ENCODE measurements at places on chromosomes 2 and 18.
A peak's percentile ranks its signal among the peaks of the same experiment; 100 is the strongest.

DNA sequence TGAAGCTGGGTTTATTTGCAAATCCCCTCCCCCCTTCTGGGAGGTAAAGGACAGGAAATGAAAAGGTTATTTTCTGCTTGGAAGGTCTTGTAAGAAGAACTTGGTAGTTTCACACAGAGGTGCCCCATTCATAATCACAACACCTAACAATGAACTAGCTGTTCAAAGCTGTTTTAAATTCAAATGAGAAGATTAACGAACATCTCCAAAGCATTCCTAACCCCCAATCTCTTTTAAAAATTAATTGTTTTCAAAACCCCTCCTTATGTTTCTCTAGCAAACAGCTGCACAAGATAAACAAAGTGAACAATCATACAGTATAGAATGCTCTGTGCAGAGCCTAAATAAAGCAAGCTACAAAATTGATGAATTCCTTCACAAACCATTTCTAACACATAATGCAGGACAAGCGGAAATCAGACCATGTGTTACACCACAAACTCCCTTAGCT lies 271.4 kb downstream of the SATB2 start:
- DNase-seq, result no peak

DNA sequence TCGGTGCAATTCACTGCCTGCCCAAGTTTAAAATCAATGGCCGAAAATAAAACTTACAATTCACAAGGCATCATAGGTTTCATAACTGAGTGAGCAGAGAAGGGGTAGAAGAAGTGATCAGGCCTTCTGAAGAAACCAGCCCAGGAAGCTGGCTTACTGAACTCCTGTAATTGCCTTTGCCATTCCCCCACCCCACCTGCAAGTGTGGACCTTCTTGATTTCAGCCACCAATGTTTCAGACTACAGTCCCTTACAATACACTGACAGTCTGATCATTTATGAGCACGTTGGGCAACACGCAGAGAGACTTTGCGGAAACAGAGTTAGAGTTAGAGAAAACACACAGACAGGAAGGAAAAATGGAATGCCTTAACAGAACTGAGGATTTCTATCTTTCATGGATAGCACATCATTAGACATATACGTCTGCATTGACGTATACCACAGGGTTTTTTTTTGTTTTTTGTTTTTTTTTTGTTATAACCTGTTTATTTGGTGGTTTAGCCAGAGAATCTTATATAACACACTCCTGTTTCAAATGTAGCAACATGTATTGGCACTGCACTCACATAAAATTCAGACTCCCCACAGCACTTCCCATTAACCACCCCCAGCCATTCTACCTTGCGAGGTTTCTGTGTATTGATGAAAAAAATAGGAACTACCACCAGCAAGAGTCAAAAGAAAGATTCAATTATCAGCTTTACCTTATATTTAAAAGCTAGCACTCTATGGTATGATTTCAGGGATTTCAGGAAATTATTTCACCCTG lies 126.4 kb downstream of the CACNB4 start:
- no peak for DNase-seq

- DNase-seq, result peak; percentile 52
These were observed at the start of gene FKBP1B for GRCh38 chr2:24049485-24050021. Gene FKBP1B (plus strand): TSS chr2:24049741. CDS start chr2:24049850, 109 bp downstream.

DNA sequence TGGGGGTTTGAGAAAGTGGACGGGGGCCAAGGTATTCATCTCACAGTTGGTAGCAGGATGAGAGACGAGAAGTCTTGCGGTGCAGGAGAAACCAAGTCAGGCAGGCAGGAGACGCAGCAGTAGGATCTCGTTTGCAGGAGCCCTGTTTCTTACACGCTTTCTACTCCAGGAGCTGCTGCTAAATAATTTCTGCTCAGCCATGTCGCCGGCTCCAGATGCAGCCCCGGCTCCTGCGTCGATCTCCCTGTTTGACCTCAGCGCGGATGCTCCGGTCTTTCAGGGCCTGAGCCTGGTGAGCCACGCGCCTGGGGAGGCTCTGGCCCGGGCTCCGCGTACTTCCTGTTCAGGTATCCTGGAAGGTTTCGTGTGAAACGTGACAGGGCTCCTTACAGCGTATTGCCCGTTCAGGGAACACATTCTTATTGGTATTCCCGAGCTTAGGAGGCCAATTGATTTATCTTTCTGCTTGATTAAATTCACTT lies 494 bp downstream of the ANKZF1 start:
- DNase-seq, result peak; percentile 32

GRCh38 chr18:79368681-79369080 lies 27.0 kb upstream of the NFATC1 start:
- no peak for DNase-seq

DNA sequence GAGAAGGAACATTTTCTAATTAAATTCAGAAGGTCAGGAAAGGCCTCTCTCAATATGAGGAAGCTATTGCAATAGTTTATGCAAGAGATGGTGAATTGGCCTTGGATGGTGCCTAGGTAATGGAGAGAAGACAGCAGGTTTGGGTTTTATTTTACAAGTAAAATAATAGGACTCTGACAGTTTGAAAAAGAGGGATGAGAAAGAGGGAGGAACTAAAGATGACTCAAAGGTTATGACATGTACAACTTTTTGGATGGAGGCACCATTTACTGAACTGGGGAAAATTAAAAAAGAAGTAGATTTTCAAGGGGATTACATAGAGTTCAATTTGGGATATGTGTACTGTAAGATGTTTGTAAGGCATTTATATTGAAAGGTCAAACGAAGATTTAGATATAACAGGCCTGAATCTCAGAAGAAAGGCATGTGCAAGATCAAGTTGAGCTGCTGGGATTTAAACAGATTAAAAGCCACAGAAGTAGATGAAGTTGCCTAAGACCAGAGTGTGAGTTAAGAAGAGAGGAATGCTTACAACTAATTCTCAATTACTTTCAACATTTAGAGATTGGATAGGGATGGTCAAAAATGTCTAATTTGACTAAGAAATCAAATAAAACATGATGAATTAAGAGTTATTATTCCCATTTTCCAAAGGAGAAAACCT lies 12.3 kb upstream of the ASNSD1 start:
- DNase-seq, result no peak

DNA sequence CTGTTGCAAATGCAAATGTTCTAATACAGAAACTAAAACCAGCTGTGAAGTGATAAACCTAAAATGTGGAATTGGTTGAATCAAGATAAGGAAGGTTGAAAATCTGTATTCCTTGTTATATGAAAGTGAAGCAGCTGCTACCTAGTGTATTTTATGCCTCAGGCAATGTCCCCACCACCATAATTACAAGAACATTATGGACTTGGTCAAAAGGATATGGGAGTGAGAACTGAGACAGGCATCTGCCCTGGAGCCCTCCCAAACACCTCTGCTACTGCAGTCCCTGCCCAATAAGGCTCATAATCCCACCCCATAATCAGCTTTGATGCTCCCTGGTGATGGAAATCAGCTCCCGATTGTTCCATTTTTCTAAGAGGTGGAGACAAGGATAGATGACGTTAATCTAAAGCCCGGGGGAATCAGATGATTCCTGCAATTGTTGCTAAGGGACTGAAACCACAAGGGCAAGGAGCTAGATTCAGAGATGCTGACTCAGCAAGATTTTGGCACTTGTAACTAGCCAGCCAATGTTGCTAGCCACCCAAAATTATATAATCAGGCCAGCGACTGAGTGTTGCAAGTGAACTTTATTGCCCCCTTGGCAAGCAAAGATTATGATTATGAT lies 69.5 kb downstream of the EVA1A start:
- no peak for DNase-seq

- no peak for DNase-seq
These were observed 170.3 kb downstream of the HDAC4 start for GRCh38 chr2:239230318-239231052.

GRCh38 chr2:231527955-231528635 lies 2.1 kb downstream of the NMUR1 start:
- no peak for DNase-seq

- DNase-seq, result no peak
These were observed 254.9 kb upstream of the SIX3 start for GRCh38 chr2:44686561-44686960.

- no peak for DNase-seq
These were observed 360.5 kb upstream of the NT5C1B start for GRCh38 chr2:18949871-18950270.

DNA sequence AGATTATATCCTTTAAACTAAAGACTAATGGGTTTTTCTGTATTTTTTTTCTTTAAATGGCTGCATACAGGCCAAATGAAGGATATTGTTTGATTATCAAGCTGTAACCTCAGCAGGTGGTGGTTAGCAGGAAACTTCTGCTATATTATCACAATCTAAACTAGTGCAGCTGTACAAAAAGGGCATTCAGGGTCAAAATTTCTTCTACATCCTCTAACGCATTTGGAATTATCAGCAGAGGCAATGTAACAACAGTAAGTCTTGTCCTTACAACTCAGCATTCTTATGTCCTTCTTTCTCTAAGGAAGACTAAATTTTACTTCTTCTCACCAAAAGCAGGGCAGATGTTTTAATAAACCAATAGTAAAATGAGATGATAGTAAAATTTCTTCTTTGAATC lies 135.8 kb upstream of the FN1 start:
- DNase-seq, result no peak

DNA sequence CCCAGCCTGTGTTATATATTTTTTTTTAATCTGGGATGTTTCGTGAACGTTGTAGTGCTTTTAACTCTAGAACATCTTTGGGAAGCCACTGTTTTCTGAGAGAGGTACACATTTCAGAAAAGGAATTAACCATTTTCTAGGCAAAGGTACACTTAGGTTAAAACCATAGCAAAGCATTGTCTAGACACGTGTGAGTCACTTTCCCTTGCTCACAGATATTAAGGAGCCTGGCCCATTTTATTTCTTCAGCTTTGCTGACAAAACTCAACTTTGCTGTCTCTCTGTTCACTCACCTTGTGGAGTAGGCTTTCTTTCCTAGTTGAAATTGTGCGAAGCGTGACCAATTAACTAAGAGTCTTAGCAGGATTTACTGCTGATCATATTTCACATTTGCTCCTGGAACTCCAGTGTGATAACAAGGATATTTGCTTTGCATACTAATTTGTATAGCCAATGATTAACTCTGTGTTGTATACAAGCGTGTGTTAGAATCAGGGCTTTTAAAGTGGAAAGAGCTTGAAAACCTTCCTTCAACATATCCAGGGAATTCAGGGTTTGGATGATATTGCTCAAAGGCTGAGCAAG lies 215.0 kb upstream of the AGAP1 start:
- DNase-seq, result no peak

DNA sequence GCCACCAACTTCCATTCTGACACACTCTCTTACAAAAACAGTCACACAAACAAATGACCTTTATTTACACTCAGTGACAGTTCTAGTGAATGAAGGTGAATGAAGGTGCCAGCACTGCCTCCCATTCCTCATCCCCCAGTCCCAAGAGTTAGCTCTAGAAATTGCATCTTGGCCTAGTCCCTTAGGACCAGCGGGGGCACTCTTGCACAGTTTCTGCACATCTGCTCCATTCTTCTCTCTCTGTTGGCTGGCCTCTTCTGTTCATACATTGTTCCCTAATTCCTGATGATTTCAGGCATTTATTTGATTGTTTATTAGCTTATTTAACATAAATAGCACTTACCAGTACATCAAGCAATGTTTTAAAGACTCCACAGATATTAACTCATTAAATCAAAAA lies 30.9 kb downstream of the GAREM1 start:
- no peak for DNase-seq

DNA sequence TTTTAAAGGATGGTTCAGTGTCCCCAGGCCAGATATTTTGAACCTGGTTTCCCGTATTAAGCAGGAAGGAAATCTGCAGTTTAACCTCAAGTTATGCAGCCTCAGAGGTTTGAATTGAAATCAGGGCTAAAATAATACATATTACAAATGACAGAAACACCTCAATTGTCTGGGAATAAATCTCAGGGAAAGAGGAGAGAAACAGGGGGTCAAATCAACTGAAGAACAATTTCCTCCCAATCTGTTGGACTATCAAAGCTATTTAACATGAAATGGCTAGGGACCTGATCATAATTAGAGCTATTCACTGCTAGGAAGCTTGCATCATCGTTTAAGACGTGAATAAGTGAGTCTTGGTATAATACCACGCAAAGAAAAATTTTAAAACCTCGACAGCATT lies 150.0 kb upstream of the ARHGAP28 start:
- DNase-seq, result no peak

- DNase-seq, result no peak
These were observed 201.9 kb downstream of the CLIP4 start for GRCh38 chr2:29317077-29317517.

GRCh38 chr2:241941691-241942301 lies 72.3 kb downstream of the RTP5 start:
- no peak for DNase-seq

- no peak for DNase-seq
These were observed 336.9 kb upstream of the CDH20 start for GRCh38 chr18:60996326-60996725.

DNA sequence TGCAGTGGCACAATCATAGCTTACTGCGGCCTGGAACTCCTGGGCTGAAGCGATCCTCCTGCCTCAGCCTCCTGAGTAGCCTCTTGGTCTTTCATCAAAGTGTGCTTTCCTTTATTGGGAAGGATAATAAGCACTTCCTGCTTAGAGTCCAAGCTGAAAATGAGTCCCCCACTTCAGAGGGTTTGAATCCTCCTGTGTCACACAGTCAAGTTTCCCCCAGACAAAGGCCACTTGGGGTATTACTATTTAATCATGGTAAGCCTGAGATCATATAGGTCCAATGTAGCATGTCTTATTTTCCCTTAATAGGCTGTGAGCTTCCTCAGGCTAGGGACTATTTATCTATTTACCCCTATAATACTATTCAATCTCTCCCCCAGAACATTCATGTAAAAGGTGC lies 11.4 kb upstream of the KIAA2012 start:
- DNase-seq, result no peak

- peak; percentile 100 for DNase-seq
These were observed at the start of gene RBFA for GRCh38 chr18:80034068-80034851. Gene RBFA (plus strand): TSS chr18:80034434. CDS start chr18:80034496, 62 bp downstream.

DNA sequence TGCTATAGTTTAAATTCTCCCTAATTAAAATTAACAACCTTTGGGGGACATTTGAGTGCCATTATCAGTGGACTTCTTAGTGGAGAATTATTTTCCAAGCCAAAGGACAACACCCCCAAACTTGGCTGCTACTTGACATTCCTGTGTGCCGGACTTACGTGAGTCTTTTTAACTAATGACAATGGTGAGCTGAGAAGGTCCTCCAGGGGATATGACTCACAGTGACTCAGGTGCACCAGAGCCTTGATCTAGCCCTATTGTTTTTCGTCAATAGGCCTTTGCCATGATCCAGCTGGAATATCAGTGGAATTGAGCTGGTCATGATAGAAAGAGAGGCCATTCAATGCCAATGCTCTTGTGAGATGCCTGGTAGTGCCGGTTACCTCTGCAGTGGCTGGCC lies 118.1 kb upstream of the CXCR4 start:
- DNase-seq, result no peak

- DNase-seq, result no peak
These were observed 136.5 kb upstream of the CTDP1 start for GRCh38 chr18:79542876-79543750.

All from stimulated activated naive CD4-positive, alpha-beta T cell treated with Interleukin-2 at 50 U/mL for 16 hours (primary cell).